SIG-M5 (cell line): ENCODE measurements at places on chromosomes 3 and 15.

DNA sequence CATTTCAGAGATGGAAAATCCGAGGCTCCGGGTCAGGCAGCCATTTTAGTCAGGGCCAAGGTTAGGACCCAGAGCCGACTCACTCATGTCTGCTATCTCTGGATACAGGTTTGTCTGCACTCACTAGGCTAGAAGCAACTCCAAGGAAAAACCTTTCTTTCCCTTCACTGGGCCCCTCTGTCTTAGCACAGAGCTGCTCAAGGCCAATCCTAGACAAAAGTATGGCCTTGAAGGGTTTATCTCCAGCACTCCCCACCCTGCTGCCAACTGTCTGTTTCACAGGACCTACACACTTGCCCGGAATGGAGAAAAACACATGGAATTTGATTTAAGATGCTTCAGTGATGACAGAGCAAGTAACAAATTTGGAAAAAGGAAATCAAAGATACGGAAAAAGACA lies 25.6 kb downstream of the ACAN start:
- DNase-seq = no peak

DNA sequence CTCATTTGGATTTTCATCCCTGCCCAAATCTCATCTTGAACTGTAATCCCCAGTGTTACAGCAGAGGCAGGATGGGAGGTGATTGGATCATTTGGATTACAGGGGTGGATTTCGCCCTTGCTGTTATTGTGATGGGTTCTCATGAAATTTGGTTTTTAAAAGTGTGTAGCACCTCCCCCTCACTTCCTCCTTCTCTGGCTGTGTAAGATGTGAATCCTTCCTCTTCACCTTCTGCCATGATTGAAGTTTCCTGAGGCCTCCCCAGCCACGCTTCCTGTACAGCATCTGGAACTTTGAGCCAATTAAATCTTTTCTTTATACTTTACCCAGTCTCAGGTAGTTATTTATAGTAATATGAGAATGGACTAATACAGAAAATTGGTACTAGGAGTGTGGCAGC lies 316.8 kb downstream of the PLCL2 start:
- DNase-seq = no peak

DNA sequence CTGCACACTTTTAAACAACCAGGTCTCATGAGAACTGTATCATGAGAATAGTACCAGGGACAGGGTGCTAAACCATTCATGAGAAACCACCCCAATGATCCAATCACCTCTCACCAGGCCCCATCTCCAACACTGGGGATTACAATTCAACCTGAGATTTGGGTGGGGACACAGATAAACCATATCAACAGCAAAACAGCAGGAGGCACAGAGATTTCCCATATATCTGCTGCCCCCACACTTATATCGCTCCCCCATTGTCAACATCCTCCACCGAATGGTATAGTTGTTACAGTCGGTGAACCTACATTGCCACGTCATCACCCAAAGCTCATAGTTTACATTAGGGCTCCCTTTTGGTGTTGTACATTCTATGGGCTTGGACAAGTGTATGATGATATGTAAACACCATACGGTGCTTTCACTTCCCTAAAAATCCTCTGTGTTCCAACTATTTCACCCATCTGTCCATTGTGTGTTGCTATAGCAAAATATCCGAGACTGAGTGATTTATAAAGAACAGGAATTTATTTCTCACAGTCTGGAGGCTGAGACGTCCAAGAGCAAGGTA lies 224.8 kb downstream of the FAM43A start:
- DNase-seq = no peak

DNA sequence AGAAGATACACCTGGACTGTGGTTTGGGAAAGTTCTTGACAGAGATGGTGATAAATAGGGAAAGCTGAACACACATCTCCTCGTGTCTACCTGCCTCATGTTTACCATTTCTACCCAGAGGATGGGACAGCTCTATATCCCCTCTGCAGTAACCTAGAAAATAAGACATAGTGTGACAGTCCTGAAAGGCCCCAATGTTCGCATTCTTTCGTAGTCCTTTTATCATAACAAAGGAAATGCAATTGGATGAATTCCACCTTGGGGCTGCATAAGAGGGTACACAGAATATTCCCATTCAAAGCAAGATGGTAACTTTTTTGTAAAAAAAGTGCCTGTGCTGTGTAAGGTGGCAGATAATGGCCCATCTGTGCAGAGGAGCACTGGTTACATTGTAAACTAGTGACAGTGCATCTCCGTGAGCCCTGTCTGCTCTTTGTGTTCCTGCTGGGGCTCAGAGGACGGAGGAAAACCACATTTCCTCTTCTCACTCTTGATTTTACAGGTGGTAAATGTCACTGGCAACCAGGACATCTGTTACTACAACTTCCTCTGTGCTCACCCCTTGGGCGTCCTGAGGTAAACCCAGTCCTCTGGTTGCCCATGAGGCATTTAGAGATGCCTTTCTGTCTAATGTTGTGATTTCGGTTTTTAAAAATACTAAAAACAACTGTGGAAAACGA lies 74.3 kb downstream of the SIDT1 start:
- no peak for DNase-seq

DNA sequence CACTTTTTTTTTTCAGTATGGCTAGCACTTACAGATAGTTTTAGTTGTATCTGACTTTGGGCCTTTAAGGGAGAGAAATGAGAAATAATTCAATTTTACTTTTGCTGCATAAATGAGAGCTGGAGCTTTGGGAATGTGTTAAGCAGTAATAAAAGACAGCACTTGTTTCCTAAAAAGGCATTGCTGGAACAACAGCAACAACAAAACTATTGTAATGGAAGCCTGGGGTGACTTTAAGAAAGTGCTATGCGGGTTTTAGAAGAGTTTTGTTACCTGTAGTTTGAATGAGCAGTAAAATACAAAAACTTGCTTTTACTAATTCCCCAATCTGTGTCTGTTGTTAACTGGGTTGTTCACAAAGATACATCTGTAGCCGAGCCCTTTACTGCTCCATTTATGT lies 774.0 kb upstream of the ARPP21 start:
- DNase-seq = no peak

GRCh38 chr3:61945657-61946056 lies 384.3 kb downstream of the PTPRG start:
- DNase-seq = no peak

DNA sequence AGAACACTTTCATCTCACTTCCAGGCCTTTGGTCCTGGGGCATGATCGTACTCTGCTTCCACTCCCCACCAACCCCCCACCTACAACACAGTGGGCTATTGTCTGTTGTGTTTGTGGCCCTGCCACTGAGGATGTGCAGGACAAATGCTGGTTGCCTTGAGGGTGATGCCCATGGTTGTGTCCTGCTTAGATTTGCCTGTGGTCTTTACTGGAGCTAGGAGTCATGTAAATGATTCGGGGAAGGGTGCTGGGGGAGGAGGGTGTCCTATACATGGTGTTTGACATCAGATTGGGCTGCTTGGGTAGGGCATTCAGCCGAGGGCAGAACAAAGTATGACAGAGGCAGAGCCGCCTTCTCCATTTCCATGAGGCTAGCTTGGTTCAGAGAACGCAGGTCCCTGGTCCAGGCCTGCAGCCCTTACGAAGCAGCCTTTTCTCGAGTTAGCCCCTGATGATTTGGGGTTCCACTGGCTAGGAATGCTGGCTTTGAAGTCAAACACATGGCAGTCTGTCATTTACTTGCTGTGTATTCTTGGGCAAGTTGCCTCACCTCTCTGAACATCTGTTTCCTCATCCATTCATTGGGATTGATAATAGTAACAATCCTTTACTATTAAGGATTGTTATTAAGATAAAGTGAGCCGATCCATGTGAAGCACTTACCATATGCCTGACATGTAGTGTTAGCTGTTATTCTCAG lies 6.9 kb downstream of the CORO2B start:
- no peak for DNase-seq

GRCh38 chr3:161366094-161366493 lies 5.2 kb downstream of the SPTSSB start:
- DNase-seq = no peak

DNA sequence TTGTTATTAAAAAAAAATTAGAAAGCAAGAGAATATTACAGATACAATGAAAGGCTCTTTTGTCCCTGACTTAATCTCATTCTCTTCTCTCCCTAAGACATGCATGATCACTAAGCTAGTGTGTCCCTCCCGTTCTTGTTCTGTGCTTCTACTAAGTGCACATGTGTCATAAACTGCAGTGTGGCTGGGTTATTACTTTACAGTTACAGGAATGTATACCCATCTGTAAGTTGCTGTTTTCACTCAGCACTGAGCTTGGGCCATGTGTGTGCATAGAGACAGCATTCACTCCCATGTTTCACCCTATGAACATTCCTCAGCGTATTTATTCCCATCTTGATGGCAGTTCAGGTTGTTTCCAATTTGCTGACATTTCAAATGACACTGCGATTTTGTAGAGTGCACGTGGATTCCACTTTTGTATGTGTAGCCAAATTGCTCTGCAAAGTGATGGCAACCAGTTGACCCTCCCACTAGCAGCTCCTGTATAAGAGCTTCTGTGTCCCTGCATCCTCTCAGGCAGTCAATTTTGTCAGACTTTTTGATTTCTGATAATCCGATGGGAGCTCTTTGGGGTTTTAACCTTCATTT lies 145.8 kb upstream of the UBE2E1 start:
- no peak for DNase-seq

DNA sequence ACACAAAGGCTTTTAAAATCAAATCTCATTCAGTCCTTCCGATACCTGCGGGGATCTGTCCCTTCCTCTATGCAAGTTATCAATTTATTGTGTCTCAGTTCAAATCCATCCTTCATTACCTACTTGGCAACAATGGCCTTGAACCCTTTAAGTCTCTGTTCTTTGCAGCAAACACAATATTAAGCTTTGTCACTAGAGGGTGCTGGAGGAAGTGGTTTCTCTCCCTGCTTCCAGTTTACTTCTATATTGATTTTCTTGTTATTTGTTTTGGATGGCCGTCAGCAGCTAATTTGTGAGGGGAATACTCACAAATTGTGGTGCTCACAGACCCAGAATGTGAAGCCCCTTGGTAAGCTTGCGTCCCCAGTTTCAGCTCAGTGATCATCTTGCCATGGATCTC lies 278.3 kb downstream of the FGF12 start:
- DNase-seq = no peak

DNA sequence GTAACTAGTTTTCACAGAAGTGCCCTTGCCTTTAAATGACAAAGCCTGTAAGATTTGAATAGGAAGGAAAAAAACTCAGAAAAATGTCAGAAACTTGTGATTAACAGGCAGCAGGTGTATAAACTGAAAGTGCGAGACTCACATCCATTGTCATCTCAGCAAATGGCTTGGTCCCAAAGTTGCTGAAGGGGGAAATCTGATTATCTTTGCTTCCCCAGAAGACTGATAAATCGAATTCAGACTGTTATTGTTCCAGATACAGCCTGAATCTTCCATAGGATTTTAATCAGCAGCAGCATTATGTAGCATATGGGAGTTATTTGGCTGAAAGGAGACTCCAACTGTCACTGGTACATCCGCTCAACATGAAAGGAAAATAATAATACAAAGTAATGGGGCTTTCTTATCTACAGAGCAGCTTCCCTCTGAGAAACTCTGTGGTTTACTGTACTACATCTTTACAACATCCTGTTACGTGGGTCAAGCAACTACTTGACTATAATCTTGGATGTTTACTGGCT lies 550.4 kb upstream of the CCDC54 start:
- no peak for DNase-seq

DNA sequence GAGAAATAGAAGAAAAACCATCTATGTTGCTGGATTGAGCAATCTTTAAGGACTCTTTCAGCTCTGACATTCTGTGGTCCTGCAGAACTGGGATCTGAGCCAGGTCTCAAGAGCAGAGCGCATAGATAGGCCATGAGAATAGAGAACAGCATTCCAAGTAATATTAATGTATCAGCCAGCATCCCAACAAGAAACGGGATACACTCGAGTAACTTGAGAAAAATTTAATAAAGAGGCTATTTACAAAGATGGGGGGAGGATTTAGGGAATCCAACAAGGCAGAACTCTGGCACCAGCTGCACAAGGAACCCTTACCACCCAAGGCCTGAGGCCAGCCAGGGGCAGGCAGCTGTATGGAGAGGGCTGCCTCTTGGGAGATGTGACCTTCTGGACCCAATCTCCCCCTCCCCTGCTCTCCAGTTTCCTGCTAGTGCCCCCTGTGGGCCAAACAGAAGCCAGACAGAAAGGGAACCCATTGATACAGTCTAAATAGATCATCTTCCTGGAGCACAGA lies 8.2 kb downstream of the TMOD2 start:
- DNase-seq = no peak

DNA sequence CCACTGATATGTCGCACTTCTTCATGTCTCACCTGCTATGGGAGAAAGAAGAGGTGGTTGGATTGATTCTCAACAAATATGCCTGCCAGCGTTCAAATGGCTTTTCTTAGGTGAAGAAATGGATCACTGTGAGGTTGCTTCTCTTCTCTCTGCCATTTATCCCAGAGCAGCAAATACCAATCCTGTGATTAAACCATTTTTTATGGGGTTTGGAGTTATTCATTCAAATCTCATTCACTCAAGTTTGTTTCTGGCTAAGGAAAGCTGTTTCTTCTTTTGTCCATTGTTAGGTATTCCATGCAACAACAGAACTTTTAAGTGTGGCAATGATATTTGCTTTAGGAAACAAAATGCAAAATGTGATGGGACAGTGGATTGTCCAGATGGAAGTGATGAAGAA lies 12.2 kb upstream of the C3orf52 start:
- DNase-seq = no peak

DNA sequence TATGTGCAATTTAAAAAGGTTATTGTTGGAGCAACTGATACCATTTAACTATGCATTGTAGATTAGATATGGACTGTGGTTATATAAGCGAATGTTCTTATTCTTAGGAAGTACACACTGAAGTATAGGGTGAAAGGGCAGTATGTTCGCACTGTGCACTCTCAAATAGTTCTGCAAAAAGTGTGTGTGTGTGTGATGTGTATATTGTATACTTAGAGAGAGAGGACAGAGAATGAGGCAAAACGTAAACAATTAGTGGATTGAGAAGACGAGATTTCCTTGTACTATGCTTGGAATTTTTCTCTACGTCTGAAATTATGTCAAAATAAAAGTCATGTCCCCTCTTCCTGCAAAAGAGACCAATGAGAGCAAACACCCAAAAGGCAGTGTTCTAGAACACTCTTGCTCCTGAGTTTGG lies 30.4 kb downstream of the LSM3 start:
- DNase-seq = no peak
